Activated CD4-positive, alpha-beta T cell treated with anti-CD3 and anti-CD28 coated beads, Interleukin-2, amount 10 ng/mL, durations not matched to agents 7 days and 5 days (primary cell): ENCODE measurements at places on chromosomes 6 and 20. TPM values are rescaled to one million over a fixed set of nuclear protein-coding genes. Genes with fewer than 3 reads are reported as not detected.

Gene TBPL1
- 34.9 TPM for total RNA-seq

Gene AFG1L
- total RNA-seq = 5.9 TPM

Gene LY6G6D
- total RNA-seq = not detected

Gene PPT2
- total RNA-seq = 9.2 TPM

Gene PXDC1
- total RNA-seq = 0.21 TPM

Gene SPATS1
- not detected for total RNA-seq

Gene LY6G6F
- not detected for total RNA-seq

Gene SCRT2
- not detected for total RNA-seq

Gene GLO1
- 85.6 TPM for total RNA-seq

Gene SNAP25
- not detected for total RNA-seq

Gene PTGIS
- 0.40 TPM for total RNA-seq

Gene APOBEC2
- not detected for total RNA-seq

Gene TTLL9
- total RNA-seq = not detected

DNA sequence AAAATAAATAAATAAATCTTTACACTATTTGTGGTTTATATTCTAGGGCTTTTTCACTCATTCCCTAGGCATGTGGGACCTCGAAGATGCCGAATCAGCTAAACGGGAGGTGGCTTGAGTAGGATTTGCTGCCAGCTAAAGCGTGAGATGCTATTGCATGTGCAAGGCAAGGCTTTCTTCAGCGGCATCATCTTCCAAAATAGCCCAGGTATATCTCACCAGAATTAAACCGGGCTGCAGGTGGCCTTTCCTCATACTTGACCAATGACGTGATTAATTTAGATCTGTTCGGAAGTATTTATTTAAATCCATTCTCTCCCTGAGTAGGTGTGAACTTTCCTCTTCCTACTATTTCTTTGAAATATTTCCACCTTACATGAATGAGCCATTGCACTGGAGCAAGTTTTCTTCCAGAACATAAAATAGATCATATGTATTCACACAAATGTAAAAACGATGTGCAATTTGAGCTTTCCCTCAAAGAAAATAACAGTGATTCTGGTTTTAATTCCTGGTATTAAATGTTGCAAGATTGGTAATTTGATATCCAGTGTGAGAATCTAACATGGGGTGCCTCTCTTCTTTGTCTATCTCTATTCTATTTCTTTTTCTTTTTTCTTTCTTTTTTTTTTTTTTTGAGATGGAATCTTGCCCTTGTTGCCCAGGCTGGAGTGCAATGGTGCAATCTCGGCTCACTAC, 24.3 kb upstream of the ZNF217 start:
- no peak for DNase-seq

DNA sequence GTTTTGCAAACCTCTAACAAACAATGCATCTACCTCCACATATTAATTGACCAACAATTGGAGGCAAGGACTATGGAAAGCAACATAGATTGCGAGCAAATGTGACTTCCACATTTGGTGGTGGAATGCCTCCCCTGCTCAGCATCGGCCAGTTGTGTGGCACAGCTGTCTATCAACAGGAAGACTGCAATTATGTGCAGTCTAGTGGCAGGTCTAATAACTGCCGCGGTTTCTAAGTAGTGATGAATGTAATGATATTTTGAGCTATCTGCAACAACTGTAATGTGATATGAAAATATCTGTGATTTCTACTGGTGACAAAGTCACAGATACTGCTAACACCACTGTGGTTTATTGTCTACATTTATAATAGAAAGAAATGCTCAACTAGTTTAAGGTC, 56.8 kb downstream of the NCR2 start:
- no peak for DNase-seq

DNA sequence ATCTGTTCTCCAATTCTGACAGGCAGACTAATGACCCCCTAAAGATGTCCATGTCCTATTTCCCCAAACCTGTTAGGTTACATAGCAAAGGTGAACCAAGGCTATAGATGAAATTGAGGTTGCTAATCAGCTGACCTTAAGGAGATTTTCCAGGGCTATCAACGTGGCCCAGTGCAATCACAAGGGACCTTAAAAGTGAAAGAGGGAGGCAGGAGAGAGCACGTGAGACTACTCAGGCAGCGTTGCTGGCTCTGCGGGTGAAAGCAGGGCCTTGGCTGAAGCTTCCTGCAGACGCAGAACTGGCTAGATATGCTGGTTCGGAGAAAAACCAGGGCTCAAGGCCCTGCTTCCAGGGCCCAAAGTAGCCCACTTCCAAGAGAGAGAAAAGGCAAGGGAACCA, 78.7 kb downstream of the NCOA7 start:
- DNase-seq = no peak

DNA sequence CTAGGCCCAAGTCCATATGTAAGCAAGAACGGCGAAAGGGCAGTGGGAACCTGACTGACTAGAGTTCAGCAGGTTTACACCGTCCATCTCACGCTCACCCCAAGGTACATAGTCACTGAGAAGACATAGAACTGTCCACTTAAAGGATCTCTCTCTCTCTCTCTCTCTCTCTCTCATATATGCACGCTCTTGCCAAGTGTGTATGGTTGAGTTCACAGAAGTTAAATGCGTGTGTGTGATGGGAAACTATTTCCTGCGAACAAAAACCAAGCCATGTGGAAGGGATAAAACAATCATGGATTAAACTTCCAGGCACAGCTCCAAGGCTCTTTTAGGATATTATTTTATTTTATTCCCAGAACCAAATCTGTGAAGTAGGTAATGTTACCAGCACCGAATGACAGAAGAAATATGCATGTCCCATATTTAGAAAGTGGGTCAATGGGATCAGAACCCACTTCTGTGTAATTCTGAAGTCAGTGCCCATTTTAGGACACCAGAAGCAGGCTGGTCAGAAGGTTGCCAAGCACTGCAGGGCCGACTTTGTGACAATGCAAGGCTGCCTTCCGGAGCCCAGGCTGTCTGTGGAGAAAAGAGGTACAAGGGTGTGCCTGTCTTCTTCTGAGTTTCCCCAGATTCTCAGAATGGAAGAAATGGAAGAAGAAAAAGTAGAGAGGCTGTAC, 49.2 kb upstream of the MAP7 start:
- no peak for DNase-seq

GRCh38 chr6:37047689-37048402, 42.4 kb downstream of the FGD2 start:
- no peak for DNase-seq

DNA sequence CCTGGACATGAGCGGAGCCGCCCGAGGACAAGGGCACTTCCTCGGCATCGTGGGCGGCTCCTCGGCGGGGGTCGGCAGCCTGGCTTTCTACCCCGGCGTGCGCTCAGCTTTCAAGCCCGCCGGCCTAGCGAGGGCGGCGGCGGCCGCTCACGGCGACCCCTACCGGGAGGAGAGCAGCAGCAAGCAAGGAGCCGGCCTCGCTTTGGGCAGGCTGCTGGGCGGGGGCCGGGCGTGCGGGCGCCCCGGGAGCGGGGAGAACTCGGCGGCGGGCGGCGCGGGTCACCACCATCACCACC, 6.7 kb downstream of the PRDM13 start:
- DNase-seq = peak; percentile 33

DNA sequence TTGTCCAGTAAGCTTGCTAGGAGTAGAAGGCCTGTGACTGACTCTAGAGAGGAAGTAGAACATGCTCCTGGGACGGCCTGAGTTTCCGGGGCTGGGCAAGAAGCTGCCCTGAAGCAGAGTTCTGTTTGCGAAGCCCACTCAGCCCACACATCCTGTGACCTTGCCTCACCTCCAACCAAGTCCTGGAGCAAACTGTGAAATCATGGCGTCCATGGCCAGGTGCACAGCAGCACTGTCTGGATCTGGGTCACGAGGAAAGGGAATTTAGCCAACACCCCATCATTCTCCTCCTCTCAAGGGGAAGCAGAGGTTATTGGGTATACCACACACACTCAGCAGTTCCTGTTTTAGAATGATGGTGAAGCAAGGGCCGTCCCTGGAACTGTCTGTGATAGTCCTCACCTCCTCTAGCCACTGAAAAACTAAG, 87.5 kb downstream of the CRYBG1 start:
- peak; percentile 37 for DNase-seq

- no peak for DNase-seq
These were observed 80.2 kb downstream of the AFDN start for GRCh38 chr6:167906899-167907298.

DNA sequence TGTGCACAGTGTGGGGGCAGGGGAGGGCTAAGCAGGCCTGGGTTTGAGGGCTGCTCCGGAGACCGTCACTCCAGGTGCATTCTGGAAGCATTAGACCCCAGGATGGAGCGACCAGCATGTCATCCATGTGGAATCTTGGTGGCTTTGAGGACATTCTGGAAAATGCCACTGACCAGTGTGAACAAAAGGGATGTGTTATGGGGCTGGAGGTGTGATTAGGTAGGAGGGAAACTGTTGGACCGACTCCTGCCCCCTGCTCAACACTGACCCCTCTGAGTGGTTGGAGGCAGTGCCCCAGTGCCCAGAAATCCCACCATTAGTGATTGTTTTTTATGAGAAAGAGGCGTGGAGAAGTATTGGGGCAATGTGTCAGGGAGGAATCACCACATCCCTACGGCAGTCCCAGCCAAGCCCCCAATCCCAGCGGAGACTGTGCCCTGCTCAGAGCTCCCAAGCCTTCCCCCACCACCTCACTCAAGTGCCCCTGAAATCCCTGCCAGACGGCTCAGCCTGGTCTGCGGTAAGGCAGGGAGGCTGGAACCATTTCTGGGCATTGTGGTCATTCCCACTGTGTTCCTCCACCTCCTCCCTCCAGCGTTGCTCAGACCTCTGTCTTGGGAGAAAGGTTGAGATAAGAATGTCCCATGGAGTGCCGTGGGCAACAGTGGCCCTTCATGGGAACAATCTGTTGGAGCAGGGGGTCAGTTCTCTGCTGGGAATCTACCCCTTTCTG, 44.0 kb upstream of the TTPAL start:
- DNase-seq = no peak

GRCh38 chr6:10643201-10643651, 51.2 kb downstream of the C6orf52 start:
- DNase-seq = no peak

GRCh38 chr20:36214684-36215256, 21.5 kb upstream of the AAR2 start:
- peak; percentile 15 for DNase-seq

GRCh38 chr6:70846207-70846835, 110.5 kb downstream of the B3GAT2 start:
- DNase-seq = no peak

DNA sequence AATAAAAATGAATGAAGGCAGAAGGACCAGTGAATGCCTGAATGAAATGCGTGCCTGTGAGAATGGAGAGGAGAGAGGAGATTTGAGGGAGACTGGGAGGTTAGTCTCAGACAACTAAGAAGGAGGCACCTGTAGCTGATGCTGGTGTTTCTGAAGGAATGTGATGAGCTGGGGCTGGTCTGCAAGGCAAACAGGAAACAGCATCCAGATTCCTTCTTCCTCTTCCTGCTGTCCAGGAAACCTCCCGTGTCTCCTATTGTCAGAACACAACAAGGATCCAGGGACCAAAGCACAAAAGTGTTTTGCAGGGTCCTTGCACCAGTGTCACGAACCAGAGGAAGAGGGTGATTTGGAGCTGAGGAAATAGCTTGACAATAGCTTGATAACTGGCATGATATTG, 50.4 kb upstream of the TAB2 start:
- no peak for DNase-seq

DNA sequence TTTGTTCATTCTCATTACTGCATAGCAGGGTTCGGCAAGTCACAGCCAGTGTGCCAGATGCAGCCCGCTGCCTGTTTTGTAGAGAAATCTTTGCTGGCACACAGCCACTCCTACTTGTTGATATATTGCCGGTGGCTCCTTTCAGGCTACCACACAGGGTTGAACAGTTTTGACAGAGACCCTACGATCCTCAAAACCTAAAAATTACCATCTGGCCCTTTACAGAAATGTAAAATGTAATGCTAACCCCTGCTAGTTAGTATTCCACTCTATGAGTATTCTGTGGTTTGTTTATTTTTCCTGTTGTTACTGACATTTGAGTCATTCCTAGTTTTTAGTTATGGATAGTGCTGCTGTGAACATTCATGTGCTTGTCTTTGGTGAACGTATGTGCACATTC, 11.5 kb downstream of the DHX35 start:
- no peak for DNase-seq

- no peak for DNase-seq
These were observed 5.0 kb downstream of the FAM184A start for GRCh38 chr6:119073307-119074051.

DNA sequence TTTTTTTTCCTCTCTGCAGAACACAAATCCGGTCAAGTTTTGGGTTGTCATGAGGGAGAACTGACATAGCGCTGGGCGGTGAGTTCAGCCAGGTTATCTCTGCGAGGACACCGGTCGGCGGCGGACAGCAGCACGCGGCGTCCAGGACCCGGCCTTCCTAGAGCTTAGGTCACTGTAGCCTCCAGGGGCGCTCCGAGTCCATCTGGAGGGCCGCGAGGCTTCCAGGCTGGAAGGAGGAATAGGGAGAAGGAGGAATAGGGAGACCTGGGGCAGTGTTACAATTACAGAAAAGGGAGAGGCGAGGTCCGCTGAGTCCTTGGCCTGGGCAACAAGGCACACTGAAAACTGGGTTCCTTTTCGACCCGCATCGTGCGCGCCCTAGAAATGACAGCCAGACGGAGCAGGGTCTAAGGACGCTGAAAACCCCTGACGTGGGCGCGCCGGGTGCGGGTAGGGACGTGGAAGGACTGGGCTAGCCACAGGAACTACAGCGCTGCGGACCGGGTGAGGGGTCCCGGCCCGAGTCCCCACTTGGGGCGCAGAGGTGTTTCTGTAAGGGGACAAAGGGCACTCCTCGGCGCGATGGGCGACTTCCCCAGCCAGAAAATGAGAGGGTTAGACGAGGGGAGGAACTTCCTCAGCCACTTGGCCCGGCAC, 536 bp upstream of the FNDC1 start:
- DNase-seq = no peak

GRCh38 chr20:11700831-11701230, 216.9 kb upstream of the BTBD3 start:
- DNase-seq = no peak

DNA sequence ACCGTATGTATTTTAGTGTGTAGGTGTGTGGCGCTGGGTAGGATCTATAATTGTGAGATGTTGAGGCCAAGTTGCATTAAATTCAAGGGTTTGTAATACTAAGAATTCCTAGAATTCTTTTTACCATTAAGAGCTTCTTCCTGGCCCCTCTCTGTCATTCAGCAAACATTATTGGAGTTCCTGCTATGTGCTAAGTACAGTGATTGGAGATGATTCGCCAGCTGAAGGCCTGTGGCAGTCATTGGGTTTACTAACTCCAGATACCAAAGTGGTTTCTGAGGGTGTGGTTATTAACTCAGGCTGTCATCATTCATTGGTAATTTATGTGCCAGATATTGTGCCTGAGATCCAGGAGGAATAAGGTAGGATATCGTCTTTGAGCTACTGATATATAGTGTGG, 167.1 kb downstream of the LAMA2 start:
- no peak for DNase-seq

- DNase-seq = no peak
These were observed 50.0 kb downstream of the SGK1 start for GRCh38 chr6:134267917-134268361.
